ENCODE measurements at places on chromosomes 4 and X.

DNA sequence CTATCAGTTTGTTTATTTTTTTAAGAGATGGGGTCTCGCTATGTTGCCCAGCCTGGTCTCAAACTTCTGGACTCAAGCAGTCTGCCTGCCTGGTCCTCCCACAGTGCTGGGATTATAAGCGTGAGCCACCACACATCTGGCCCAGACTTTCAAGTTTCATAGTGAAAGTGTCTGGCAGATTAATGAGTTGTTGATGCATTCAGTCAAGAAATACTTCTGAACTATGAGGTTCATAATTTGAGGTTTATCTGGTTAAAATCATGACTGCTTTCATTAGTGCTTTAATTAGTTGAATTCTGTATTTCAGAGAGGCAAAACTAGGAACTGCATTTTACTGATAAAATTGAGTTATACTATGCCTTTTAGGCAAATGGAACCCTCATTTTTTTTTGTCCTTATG lies 638.6 kb downstream of the RPA4 start:
- DNase-seq, result no peak

DNA sequence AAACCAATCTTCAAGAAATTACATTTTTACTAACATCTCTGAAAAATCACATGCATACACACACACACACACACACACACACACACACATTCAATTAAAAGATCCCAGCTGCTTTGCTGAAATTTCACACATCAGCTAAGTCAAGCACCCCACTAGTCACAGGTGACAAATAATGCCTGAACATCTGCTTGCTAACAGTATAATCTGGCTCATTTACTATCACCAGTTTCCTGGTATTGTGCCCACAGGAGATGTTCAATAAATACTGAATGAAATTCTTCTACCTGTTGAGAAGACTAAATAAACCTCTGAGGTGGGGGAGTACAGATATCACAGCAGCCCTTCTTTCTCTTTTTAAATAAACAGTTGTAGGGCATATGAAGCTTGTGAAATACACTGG lies 994.0 kb downstream of the ARAP2 start:
- no peak for DNase-seq

DNA sequence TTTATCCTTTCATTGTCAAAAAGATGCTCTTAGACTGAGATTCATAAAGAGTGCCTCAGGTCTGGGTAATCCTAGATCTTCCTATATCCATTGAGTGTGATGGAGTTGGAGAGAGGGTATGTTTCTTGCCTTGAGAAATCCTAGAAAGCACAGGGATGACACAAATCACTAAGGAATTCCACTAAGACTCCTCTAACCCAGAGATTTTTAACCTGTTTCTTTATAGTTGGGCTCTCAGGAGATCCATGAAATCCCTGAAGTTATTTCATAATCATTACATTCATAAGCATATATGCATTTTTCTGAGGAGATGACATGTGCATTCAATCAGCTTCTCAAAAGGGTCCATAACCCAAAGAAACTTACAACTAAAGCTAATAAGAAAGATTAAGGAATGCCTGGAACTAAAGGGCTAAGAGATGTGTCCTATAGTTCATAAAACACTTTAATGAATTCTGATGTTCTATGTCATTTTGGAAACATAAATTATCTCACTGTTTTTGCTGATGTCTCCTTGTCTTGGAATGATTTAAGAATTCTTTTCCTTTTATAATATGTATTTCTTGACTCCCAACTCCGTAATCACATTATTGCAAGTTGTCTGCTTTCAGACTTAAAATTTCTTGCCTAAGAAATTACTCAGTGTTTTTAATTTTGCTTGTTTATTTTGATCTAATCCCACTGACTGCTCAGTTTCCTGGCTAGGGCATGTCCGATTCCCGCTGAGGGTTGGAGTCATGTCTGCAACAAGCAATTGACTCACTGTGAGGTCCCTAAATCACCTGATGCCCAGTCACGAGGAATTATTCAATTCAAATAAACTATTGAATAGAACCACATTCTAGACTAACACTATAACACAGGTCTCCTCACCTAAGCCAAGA lies 2.8 kb upstream of the AMTN start:
- no peak for DNase-seq

DNA sequence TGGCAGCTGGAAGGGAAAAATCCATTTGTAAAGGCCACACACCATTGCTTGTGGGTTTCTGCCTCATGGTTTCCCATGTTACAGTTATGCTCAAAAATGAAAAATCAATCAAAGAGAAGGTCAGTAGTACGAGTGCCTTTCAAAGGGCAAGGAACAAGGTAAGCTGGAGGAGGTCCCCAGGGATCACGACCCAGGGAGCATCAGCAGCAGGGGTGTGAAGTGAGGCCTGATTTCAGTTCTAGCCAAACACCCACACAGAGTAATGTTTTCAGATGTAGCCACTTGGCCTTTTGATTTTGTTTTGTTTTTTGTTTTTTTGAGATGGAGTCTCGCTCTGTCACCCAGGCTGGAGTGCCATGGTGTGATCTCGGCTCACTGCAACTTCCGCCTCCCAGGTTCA lies 69.4 kb upstream of the AFAP1 start:
- no peak for DNase-seq

GRCh38 chr4:154231806-154232478 lies 259.7 kb downstream of the DCHS2 start:
- DNase-seq, result no peak

All from stimulated activated CD8-positive, alpha-beta memory T cell treated with anti-CD3 and anti-CD28 coated beads, Interleukin-4, amount 100 ng/mL, for 1 hour (primary cell).